ENCODE measurements at places on chromosomes 11 and 22.

DNA sequence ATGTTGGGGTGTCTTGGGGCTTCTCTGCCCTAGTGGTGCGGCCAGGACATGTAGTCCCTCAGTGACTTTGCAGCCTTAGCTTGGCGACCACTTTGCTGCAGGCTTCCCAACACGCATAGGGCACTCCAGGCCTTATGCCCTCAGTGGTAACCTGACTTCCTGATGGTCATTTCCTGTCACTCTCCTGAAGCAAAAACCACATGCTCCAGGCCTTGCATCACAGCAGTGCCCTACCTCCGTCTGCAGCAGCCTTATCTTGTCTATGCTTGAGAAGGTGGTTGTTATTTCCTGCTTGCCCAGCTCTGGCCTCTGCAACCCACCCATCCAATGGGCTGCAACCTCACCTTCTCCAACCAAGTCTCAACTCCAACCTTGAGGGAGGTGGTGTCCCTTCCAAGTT is 33.4 kb upstream of the PISD start:
- DNase-seq = no peak

GRCh38 chr11:84590106-84590505 is 1037.0 kb downstream of the DLG2 start:
- DNase-seq = no peak

DNA sequence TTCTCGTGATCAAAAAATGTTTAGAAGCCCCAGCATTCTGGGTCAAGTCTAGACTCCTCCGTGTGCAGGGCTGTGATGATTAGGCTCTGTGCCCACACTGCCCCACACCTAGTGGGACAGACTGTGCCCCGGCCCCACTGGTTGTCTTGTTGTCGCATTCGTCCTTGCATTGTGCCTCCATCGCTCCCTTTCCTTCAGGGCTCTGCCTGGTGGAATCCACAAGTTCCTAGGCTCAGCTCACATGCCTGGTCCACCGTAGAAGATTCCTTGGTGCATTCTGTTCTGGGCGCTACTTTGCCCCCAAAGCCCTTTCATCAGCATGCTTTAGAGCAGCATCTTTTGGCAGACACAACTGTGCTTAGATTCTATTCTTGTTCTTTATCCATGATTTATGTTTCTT is 23.5 kb upstream of the THY1 start:
- DNase-seq = no peak

DNA sequence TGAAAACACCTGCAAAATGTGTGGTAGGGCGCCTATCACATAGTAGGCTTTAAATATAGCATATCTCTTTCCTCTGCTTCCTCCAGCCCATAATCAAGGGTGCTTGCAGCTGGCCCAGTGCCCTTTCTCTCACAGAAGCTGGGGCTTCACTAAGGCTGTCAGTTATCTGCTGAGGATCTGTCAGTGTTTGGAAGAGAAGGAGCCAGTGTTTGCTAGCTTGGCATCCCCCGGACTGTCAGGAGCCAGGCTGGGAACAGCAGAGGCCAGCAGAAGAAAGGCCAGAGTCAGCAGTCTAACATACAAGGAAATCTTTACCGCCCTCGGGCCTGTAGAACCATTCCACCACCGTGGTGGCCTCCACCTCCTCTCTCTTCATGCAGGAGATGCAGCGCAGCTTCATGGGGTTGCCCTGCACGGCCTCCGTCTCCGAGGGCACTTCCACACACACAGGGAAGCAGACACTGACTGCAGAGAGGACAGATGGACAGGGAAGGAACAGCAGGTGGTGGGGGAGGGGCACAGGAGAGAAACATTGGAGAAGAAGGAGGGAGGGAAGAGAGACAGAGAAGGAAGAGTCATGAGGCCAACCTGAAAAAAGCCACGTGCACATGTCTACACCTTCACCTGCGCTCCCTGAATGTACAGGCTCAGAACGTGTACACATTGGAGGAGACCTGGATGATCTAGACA is 9.0 kb downstream of the SCN3B start:
- no peak for DNase-seq
